ENCODE measurements at places on chromosomes 16 and 17. TPM values are rescaled to one million over a fixed set of nuclear protein-coding genes. Genes with fewer than 3 reads are reported as not detected.

The BAIAP3 gene
- total RNA-seq: 0.29 TPM

The WIPI1 gene
- 220 TPM for total RNA-seq

The GPR142 gene
- total RNA-seq: not detected

The MPHOSPH6 gene
- 20.9 TPM for total RNA-seq

The CCDC154 gene
- 0.36 TPM for total RNA-seq

The AGRP gene
- not detected for total RNA-seq

The PLXDC1 gene
- total RNA-seq: 3.8 TPM

The GCSH gene
- 19.2 TPM for total RNA-seq

The C17orf67 gene
- 0.36 TPM for total RNA-seq

The SOST gene
- not detected for total RNA-seq

The TNP2 gene
- total RNA-seq: not detected

The ASIC2 gene
- total RNA-seq: not detected

The CDH8 gene
- total RNA-seq: not detected

Measured in osteoblast (primary cell).